ENCODE measurements at places on chromosomes 2 and 18. TPM values are rescaled to one million over a fixed set of nuclear protein-coding genes. Genes with fewer than 3 reads are reported as not detected.

- H3K27ac ChIP-seq, result no peak overlapping the region
- DNase-seq, result no peak
- H3K27me3 ChIP-seq, result no peaks in the 10 kb centered on the region
- peaks cover 57% of the 10 kb centered on the region for H3K36me3 ChIP-seq
- H3K4me1 ChIP-seq, result no peaks in the 10 kb centered on the region
- H3K4me3 ChIP-seq, result no peak overlapping the region
These were observed 26.8 kb downstream of the PDK1 start for GRCh38 chr2:172582656-172583055.

DNA sequence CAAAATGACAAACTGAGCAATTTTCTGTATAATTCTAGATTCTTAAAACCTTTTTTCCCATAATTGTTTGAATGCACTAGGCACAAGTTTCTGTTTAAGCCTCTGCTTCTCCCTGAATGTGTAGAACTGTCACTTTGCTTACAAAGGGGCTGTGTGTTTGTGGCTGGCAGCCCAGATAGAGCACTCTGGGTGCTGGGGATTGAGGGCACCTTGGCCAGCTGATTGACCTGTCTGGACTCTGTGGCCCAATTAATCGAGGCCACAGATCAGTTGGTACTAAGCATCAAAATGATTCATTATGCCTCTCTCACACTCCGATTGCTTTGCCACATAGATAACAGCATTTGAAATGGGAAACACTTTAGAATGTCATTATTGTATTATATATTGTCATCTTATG is 12.1 kb downstream of the ST8SIA3 start:
- no peaks in the 10 kb centered on the region for H3K27me3 ChIP-seq
- no peak overlapping the region for H3K4me3 ChIP-seq
- no peak for DNase-seq
- H3K27ac ChIP-seq, result no peak overlapping the region
- H3K4me1 ChIP-seq, result no peaks in the 10 kb centered on the region

DNA sequence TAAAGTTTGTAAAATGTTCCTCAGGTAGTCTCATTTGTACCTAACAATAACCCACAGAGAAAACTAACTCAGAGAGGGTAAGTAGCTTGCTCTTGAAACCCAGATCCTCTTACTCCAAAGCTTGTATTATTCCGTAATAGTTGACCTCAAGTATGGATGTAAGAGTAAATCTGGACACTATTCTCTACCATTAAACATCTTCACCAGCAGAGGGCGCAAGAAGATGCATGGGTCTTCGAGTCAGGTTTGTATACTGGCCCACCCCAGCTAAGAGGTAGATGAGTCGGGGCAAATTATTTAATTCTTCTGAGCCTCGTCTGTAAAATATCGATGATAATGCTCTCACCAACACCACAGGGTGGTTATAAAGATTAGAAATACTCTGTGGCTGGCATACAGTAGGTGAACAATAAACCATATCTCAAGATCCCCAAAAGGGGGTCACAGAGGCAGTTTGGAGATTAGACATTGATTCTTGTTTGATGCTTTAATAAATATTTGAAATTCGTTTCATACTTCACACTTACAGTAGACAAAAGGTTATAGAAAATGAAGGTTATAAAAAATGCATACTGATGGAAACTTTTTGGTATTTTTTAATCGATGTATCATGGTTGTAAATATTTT is 3.5 kb upstream of the CABLES1 start:
- H3K36me3 ChIP-seq, result no peaks in the 10 kb centered on the region
- no peak overlapping the region for H3K27ac ChIP-seq
- H3K4me1 ChIP-seq, result peaks cover 7% of the 10 kb centered on the region
- H3K27me3 ChIP-seq, result peaks cover 14% of the 10 kb centered on the region
- peak; percentile 83 for DNase-seq
- H3K4me3 ChIP-seq, result no peak overlapping the region

DNA sequence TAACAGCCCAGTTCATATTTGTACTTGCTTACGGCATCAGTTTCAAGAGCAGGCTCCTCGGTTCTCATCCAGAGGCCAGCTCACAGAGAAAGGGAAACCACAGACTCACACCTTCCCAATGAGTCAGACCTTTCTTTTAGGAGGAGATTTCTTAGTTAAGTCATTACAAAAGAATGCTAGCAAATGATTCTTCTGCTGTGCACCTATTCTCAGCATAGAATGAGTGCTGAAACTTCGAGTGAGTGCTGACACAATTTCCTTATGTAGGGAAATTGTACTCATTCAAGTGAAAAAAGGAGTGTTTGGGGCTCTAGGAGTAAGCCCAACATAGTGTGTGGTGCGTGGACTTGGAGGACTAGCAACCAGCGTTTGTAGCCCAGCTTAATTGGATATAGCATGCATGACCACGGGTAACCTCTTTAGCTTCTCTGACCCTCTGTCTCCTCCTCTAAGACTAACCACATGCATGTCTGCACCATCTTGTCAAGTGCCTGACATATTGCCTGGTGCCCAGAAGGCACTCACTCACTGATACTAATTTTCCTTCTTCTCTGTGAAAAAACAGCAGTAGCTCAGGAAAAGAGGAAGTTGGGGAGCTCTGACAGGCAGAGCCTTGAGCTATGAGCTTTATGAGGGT is 87.0 kb downstream of the ALPK2 start:
- peaks cover 4% of the 10 kb centered on the region for H3K4me1 ChIP-seq
- H3K27ac ChIP-seq, result no peak overlapping the region
- peak; percentile 64 for DNase-seq
- no peaks in the 10 kb centered on the region for H3K36me3 ChIP-seq
- no peak overlapping the region for H3K4me3 ChIP-seq

DNA sequence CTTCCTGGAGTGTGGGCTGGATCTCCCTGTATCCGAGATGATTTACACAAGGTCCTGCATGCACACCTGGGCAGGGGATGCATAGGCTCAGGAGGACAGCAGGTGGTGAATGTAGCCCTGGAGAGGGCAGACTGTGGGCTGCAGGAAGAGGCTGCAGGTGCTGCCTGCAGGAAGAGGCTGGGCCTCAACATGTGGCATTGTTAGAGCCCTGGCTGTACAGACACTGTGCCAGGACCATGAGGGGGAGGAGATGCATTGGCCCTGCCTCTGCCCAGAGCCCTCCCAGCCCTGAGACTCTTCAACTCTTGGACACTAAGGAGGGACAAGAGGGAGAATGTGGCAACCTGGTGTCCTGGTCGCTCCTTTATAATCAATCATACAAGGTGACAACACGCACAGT is 392.8 kb downstream of the TNS1 start:
- H3K4me1 ChIP-seq, result peaks cover 9% of the 10 kb centered on the region
- H3K36me3 ChIP-seq, result no peaks in the 10 kb centered on the region
- H3K27me3 ChIP-seq, result no peaks in the 10 kb centered on the region
- H3K27ac ChIP-seq, result no peak overlapping the region

GRCh38 chr2:28437918-28438317 is 45.3 kb downstream of the FOSL2 start:
- no peak for DNase-seq
- H3K27me3 ChIP-seq, result no peaks in the 10 kb centered on the region
- no peak overlapping the region for H3K4me3 ChIP-seq
- no peaks in the 10 kb centered on the region for H3K36me3 ChIP-seq

GRCh38 chr2:24618144-24618543 is 127.1 kb downstream of the NCOA1 start:
- H3K27me3 ChIP-seq, result no peaks in the 10 kb centered on the region
- peaks cover 7% of the 10 kb centered on the region for H3K4me1 ChIP-seq
- H3K27ac ChIP-seq, result no peak overlapping the region
- H3K4me3 ChIP-seq, result no peak overlapping the region
- no peak for DNase-seq

- H3K27ac ChIP-seq, result no peak overlapping the region
- DNase-seq, result no peak
- H3K4me1 ChIP-seq, result no peaks in the 10 kb centered on the region
- H3K27me3 ChIP-seq, result no peaks in the 10 kb centered on the region
These were observed 35.7 kb upstream of the NEMP2 start for GRCh38 chr2:190569994-190570755.

GRCh38 chr18:36212301-36213171 is 25.2 kb downstream of the MOCOS start:
- no peaks in the 10 kb centered on the region for H3K4me1 ChIP-seq
- H3K27me3 ChIP-seq, result no peaks in the 10 kb centered on the region
- no peak overlapping the region for H3K4me3 ChIP-seq
- H3K27ac ChIP-seq, result no peak overlapping the region

- peaks cover 8% of the 10 kb centered on the region for H3K4me1 ChIP-seq
- H3K27me3 ChIP-seq, result no peaks in the 10 kb centered on the region
- peak overlapping the region; percentile 98 for H3K27ac ChIP-seq
- no peaks in the 10 kb centered on the region for H3K36me3 ChIP-seq
- DNase-seq, result peak; percentile 71
- no peak overlapping the region for H3K4me3 ChIP-seq
These were observed 141.9 kb upstream of the LGALSL start for GRCh38 chr2:64311948-64312621.

DNA sequence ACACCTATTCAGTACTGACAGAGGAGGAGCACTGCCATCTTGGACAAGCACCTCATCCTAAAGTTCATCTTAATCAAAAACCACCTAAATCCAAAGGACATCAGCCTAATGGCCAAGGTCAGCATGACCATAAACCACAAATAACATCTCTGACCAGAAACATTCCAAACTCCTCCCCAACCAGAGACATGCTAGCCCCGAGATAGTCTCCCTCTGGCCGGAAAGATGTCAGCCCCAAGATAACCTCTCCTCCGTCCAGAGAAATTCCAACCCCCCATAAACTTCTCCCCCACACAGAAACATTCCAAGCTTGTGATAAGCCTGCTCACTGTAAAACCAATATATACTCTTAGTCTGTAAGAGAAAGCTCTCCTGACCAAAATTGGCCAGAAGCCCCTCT is 260.6 kb downstream of the CLIP4 start:
- no peaks in the 10 kb centered on the region for H3K27me3 ChIP-seq
- DNase-seq, result no peak
- H3K4me1 ChIP-seq, result no peaks in the 10 kb centered on the region
- no peak overlapping the region for H3K4me3 ChIP-seq
- no peak overlapping the region for H3K27ac ChIP-seq

GRCh38 chr18:21747268-21747667 is 6.7 kb downstream of the MIB1 start:
- no peaks in the 10 kb centered on the region for H3K36me3 ChIP-seq
- peaks cover 11% of the 10 kb centered on the region for H3K4me1 ChIP-seq
- peak overlapping the region; percentile 47 for H3K4me3 ChIP-seq
- H3K27ac ChIP-seq, result no peak overlapping the region

Gene STARD6
- not detected for total RNA-seq

Gene PROKR1
- total RNA-seq, result 3.8 TPM

Gene C2orf92
- 12.5 TPM for total RNA-seq

Gene CDKL4
- not detected for total RNA-seq

Gene PIEZO2
- total RNA-seq, result 7.3 TPM

Gene CIAO1
- total RNA-seq, result 65.4 TPM

Gene CCDC148
- total RNA-seq, result 2.7 TPM

Gene ST8SIA3
- total RNA-seq, result 1.5 TPM

Gene C2orf72
- 1.8 TPM for total RNA-seq

Gene ASXL2
- total RNA-seq, result 29.8 TPM

Gene SLC30A3
- 2.8 TPM for total RNA-seq

Gene ANKRD53
- 1.0 TPM for total RNA-seq

Gene BOLL
- total RNA-seq, result not detected
